ENCODE measurements at places on chromosomes 3 and 15.

- no peak for DNase-seq
Measured at GRCh38 chr15:29274946-29275345, 5.3 kb upstream of the NSMCE3 start.

GRCh38 chr15:59991834-59992233 lies 12.3 kb upstream of the FOXB1 start:
- DNase-seq = no peak

GRCh38 chr3:124634210-124635168 lies 95.8 kb upstream of the UMPS start:
- DNase-seq = no peak

- DNase-seq = no peak
Measured at GRCh38 chr3:162743091-162743490, 1246.5 kb downstream of the OTOL1 start.

DNA sequence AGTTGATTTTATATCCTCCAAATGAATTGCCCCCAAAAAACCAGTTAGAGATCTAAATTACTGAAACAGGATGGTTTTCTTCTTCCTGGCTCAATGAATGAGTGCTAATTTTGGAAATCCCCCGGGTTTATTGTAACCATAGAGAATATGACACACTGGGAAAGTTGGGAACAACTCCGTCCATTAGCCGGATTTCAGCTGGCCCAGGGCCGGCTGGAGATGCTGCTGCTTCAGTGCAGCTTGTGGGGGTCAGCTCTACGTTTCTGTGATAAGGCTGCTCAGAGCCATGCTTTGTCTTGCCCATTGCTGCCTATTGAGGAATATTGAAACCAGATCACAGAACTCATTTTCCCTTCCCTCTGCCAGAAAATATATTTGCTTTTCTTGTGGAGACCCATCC lies 20.3 kb downstream of the GYG1 start:
- no peak for DNase-seq

- DNase-seq = no peak
Measured at GRCh38 chr3:73484656-73485248, 140.0 kb downstream of the PDZRN3 start.

GRCh38 chr15:65916664-65917406 lies 47.5 kb downstream of the RAB11A start:
- DNase-seq = peak; percentile 74

DNA sequence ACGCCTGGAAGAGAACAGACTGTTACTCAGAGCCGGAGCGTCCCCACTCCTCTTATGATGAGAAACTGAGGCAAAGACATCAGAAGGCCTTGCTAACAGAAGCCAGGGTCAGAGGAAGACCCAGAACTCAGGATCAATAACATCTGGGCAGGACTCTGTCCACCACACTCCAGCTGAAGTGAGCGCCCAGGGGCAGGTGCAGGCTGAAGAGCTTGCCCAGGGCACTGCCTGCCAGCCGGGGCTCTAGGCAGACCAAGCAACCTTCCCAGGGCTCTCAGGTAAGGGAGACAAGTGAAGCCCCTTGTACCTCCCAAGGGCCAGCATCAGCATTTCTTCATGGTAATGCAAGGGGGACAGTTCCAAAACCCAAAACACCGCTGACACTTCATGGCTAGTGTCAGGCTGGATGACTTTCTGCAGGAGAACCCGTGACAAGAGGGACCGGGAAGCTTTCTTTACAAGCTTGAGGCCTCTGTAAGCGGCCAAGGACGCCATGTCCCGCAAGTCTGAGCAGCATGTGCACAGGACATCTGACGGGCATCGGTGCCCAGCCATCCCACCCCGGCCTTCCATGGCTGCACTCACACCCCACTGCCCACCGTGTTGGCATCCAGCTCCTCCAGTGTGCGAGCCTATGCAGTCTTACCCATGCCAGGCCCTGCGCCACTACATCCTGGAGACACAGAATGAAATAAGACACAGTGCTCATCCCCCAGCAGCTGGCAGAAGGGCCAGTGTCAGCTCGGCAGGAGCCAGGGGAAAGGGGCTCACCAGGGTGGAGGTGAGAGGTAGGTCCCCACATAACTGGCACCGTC lies 14.1 kb downstream of the XXYLT1 start:
- DNase-seq = no peak

- DNase-seq = no peak
Measured at GRCh38 chr3:87088993-87089841, 98.3 kb upstream of the VGLL3 start.

DNA sequence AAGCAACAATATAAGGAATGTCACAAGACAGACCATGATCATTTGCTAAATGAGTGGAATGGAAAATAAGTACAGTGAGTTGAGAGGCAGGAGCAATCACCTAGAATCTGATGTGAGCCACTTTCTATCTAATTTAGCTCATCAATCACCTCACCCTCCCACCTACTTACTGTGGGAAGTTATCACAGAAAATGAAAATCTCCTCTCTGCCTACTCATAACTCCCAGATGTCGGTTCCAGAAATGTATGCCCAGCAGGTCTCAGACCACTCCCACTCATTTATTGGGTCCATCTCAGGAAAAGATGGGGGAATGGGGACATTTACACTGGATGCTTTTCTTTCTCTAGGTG lies 270.9 kb downstream of the FHIT start:
- DNase-seq = no peak

DNA sequence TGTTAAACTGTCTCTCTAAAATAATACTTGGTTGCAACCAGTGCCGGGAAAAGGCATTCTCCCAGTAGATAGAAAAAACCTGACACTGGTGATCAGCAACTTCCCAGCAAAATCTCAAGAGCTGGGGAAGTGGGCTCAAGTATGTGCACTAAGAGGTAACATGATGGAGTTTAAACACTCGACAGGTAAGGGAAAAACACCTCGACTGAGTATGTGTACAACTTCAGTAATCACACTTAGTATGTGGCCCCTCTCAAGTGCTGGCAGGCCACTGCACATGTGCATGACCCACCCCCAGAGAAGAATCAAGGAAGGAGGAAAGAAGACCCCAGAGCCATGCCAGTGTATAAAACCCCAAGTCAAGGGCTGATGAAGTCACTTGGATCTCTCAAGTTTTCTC lies 27.4 kb downstream of the SPESP1 start:
- DNase-seq = no peak

DNA sequence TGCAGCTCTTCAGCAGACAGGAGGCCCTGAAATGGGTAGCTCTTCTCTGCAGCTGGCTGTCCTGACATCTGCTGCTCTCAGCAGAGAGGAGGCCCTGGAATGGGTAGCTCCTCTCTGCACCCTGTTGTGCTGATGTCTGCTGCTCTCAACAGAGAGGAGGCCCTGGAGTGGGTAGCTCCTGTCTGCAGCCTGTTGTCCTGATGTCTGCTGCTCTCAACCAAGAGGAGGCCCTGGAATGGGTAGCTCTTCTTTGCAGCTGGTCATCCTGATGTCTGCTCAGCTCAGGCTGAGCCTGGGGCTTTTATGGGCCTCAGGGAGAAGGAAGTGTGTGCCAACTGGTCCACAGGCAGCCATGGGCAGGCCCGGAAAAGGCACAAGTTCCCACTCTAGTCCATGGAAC lies 66.6 kb downstream of the PIK3CB start:
- no peak for DNase-seq

DNA sequence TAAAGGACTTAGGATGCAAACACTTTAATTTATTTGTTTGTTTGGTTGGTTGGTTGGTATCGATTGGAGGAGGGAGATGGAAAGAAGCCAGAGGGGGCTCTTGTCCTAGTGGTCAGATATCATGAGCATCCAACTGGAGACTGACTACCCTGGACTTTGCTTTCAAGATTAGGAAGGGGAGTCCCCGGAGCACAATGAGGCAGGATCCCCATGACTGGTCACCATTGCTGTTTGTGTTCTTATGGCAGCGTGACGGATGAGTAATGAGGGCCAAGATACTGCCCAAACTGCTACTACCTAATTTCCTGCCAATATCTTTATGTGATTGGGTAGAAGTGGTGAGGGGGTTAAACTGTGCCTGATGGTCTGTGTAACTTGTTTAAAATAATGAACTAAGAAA lies 354.6 kb upstream of the ROPN1 start:
- no peak for DNase-seq

GRCh38 chr3:172799246-172799645 lies 48.7 kb downstream of the ECT2 start:
- no peak for DNase-seq

DNA sequence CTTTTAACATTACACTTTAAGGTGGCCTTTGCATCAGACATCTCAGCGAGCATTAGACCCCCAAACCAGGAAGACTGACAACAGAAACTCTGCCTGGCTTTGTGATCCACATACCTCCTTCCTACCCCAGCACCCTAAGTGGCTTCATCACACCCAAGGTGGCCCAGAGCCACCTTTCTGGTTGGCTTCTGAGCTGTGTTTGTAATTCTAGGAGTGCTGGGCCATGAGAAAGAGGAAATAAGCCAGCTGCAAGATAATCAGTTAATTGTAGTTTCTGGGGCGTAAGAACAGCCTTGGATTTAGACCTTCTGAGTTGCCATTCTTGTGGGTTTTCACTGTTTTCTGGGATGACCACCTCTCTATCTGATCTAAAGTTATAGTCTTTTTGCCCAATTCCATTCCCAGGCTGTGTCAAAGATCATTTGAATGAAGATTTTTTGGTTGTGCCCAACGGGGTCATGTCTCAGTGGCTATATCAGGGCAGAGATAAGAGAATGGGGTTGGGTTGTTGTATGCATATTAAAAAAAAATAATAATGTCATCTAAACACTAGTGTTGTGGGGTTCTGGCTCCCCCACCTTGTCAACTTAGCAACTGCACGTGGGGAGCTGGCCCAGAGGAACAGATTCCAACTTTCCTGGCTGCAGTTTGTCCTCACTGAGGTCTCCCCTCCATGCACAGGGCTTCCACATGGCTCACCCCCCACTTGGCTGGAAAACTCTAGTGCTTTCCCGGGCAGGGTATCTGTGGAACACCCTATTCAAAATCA lies 234.8 kb upstream of the WNT5A start:
- DNase-seq = no peak

GRCh38 chr3:43435706-43436105 lies 149.4 kb downstream of the SNRK start:
- no peak for DNase-seq

DNA sequence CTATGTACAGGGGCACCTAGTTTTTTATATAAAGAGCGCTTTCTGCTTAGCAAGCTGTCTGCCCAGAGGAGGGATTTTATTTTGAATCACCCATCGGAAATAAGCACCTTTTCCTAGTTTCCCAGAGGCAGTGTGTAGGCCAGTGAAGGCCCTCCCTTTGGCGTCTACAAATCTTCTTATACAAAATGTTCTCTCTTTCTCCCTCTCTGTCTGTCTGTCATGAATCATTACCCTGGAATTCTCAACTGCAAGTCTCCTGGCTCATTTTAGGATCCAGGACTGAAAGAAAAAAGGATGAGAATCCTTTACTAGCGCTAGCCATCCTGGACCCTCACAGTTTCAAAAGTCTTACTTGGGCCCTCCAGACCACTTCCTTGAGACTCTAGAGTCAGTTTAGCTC lies 728.1 kb downstream of the OTOL1 start:
- DNase-seq = no peak

GRCh38 chr3:162764808-162765071 lies 1268.1 kb downstream of the OTOL1 start:
- DNase-seq = no peak

GRCh38 chr3:71973274-71974030 lies 188.5 kb upstream of the PROK2 start:
- DNase-seq = no peak

DNA sequence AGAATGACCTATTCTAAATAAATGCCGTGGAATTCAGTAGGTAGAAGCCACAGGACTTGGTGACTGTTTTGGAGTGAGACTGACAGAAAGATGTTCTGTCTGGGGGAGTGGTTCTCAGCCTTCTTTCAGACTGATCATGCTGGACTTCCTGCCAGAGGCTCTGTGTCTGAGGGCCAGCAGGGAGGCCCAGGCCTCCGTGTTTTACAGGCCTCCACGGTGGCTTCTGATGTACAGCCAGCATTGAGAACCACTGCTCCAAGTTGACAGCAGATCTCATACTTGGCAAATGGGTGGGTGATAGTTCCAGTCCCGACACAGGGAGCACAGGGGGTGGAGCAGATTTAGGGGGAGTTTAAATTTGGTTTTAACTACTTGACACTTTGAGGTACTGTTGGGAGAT lies 6.7 kb upstream of the PIGZ start:
- no peak for DNase-seq

GRCh38 chr15:67024314-67024997 lies 40.9 kb upstream of the SMAD3 start:
- DNase-seq = no peak

GRCh38 chr15:45657764-45658545 lies 23.1 kb downstream of the SQOR start:
- DNase-seq = no peak

- DNase-seq = no peak
Measured at GRCh38 chr3:59237121-59237520, 187.3 kb upstream of the CFAP20DC start.

DNA sequence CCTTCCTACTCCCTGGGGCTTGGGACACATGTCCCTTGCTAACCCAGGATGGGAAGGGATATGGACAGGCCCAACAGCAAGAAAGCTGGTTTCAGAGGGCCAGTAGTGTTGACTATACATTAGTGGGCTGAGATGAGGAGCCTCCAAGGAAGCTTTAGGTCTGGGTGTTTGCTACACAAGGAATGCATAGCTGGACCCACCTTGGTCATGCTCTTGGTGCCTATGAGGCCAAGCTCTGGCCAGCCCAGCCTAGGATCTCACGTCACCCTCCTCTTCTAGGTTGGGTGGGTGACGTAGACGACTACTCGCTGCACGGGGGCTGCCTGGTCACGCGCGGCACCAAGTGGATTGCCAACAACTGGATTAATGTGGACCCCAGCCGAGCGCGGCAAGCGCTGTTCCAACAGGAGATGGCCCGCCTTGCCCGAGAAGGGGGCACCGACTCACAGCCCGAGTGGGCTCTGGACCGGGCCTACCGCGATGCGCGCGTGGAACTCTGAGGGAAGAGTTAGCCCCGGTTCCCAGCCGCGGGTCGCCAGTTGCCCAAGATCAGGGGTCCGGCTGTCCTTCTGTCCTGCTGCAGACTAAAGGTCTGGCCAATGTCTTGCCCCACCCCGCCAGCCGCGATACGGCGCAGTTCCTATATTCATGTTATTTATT lies 653 bp upstream of the WDR6 start:
- no peak for DNase-seq

GRCh38 chr3:21573291-21573690 lies 177.7 kb downstream of the ZNF385D start:
- no peak for DNase-seq

- DNase-seq = no peak
Measured at GRCh38 chr3:187314176-187314575, 22.6 kb upstream of the MASP1 start.

GRCh38 chr3:114214542-114215341 lies 22.6 kb downstream of the ZNF80 start:
- DNase-seq = no peak
